Hematopoietic multipotent progenitor cell treated with erythropoietin and hydrocortisone succinate and interleukin-3 and kit ligand, for 17 days (in vitro differentiated cells): ENCODE measurements at places on chromosomes 12 and 14.

- DNase-seq, result peak; percentile 68
Measured at GRCh38 chr14:106564058-106564643, 1037.8 kb downstream of the TMEM121 start.

DNA sequence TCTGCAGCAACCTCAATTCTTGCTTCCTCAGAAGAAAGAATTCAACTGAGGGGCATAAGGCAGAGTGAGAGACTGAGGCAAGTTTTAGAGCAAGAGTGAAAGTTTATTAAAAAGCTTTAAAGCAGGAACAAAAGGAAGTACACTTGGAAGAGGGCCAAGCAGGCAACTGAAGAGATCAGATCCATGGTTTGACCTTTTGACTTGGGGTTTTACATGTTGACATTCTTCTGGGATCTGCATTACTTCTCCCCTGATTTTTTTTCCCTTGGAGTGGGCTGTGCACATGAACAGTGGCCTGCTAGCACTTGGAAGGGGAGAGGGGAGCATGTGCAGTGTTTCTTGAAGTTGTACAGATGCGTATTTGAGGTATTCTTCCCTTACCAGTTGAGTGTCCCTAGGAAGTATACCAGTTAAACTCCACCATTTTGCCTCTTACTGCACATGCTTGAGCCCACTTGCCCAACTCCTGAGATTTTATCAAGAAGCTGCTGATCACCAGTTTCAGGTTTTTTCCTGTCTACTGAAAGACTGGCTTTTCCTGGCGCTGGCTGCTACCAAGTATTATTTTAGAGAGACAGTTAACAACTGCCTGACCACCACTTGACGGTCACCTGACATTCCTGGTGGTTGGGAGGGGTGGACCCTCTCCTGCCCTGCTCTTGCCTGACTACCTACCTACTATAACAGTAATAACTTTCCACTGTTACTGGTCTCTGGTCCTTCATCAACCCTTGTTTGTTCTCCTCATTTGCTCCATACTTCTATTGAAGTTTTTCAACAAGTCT, 26.0 kb upstream of the TMTC2 start:
- no peak for DNase-seq

DNA sequence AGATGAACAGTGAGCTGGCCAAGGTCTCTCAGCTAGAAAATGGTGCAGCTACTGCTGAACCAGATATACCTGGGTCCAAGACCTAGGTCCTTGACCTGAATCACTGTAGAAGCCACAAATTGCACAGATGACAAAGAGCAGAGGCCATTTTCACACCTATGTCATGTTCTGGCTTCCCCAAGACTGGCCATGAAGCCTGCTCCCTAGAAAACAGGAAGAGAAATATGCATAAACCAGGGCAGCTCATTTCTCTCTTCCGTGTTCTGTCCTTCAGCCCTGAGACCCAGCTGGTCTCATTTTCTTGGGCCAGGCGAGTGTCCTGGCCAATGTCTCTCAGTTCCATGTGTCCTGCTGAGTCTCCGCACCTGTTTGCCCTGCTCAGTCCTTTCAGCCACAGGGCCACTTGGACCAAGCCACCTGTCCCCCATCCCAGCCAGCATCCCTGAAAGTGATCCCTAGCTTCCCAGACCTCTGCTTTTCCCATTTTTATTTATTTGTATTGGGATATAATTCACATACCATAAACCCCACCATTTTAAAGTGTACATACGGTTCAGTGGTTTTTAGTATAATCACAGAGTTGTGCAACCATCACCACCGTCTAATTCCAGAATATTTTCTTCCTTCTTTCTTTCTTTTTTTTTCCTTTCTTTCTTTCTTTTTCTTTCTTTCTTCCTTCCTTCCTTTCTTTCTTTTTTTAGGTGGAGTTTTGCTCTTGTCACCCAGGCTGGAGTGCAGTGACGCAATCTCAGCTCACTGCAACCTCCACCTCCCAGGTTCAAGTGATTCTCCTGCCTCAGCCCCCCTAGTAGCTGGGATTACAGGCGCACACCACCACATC, 27.0 kb downstream of the P2RX7 start:
- DNase-seq, result no peak

GRCh38 chr14:57512220-57512619, 18.6 kb upstream of the CCDC198 start:
- DNase-seq, result no peak

DNA sequence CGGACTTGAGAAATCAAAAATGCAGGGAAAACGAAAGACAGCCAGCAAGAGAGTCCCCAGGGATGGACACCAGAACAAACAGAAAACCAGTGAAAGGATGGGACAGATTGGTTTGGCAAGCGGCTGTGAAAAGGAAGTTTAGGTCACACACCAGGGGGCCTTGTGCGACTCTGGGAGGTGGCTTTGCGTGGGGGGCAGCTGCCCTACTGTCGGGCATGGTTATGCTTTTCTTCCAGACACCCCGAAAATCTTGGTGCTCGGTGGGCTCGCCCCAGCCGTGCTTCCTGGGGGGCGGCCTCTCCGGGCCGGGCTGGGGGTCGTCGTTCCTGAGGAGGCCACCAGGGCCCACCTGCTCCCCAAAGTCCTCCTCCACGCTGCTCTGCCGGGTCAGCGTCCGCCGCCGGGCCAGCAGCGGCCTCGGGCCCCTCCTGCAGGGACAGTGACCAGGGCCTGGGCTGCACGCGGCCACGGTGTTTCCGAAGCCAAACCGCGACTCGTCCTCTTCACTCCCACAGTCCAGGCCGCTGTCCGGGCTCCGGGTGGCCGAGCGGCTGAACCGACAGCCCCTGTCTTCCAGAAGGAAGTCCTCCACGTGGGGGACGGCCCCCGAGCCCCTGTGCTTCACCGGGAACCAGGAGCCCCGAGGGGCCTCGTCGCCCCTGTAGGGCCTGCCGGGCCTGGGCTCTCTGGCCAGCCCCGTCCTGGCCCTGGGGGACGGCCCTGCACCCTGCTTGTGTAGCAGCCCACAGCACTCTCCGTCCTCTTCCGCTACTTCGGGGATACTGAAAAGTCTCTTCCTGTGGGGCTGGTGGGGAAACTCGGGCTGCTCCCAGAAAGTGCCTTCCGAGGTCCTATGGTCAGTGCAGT, 86.5 kb downstream of the PIWIL1 start:
- no peak for DNase-seq

DNA sequence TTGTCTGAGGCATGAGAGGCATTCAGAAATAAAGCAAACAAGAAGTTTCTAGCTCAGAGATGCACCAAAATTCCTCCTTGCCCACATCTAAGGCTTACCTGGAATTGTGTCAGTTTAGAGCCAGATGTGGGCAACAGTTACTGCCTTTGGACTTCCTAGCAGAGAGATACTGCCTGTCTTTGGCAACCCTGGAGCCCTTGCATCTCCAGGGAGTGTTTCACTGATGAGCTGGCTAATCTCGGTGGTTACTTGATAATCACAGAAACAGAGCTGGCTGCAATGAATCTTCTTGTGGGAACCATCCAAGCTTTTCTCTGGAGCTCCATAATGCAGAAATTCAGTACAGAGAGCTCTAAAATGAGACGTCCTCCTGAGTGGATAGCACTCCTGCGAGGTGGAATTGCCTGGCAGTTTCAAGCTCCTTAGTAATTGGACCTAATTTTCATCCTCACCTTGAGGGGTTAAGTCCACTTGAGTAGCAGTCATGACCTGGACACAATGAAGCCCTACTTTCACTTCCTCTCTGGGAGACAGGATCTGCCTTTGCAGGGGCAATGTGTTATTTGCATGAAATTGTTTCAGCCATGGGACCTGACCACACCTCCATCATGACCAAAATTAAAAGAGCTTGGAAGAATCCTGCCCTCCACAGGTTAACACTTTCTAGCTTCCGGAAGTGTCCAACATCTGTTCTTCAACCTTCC, 108.8 kb upstream of the ARHGAP5 start:
- DNase-seq, result no peak

GRCh38 chr12:111442301-111443045, 36.8 kb downstream of the SH2B3 start:
- DNase-seq, result no peak

DNA sequence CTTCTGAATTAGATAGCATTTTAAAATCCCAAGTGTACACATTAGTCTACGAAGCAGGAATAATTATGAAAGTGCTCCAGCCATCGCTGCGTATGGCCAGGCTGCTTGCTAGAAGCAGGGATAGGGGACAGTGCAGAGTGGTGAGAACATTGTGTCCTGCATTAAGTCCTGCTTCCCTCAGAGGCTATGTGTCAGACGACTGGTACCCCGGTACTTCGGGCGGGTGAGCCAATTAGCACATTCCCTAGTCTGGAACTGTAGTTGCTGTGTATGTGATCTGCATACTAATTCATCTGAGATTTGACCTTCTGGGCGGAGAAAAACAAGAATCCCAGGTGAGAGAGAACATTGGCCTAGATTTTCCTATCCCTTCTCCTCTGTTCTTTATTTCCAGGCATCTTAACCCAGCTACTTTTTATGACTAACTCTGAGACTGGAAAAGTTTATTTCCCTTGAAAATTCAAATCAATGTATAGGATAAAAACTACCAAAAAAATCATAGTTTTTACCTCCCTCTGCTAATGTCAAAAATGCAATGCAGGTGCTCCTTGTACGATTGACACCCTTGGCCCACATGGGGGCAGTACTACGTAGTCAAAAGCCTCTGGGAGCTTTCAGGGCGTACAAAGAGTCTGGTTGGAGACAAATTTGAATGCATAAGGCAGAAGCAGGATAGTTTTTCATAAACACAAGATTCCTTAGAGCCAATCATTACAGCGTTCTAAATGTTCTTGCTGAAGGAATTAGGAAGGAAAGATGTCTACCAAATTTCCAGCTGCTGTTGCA, 764.3 kb downstream of the NOVA1 start:
- DNase-seq, result no peak

- DNase-seq, result no peak
Measured at GRCh38 chr14:86129426-86129825, 599.5 kb downstream of the FLRT2 start.

GRCh38 chr14:105358943-105359342, 39.4 kb upstream of the TEX22 start:
- no peak for DNase-seq

DNA sequence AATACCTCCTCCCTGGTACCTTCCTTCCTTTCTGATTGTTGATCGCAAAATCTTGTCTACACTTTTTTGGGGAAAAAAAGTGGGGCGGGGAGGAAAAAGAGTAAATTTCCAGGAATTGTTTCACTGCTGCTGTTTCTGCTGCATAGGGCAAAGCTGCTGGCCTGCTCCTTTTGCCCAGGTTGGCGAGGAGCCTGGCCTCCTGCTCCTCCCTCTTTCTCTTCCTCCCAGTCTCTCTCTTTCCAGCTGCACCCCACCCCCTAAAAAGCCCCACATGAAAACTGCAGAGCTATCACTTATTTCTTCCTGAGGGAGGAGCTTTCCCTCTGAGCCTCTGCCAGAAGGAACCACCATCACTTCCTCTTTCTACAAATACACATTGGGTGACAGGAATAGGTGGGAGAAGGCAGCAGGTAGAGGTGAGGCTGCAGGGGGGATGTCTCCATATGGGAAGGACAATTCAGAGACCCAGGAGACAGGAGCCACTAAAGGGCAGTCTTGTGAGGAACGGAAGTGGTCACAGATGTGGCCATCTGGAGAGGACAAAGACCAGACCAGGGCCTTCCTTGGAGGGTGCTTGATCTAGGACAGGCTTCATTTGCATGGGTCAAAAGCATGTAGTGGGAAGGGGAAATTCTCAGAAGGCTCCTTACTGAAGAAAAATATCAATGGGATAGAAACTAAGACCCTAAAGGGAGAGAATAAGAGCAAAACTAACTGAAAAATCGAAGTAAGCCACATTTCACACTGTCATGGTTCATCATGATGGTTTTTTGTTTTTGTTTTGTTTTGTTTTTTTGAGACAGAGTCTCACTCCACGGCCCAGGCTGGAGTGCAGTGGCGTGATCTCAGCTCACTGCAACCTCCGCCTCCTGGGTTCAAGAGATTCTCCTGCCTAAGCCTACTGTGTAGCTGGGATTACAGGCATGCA, 14.8 kb downstream of the ZBTB39 start:
- no peak for DNase-seq

DNA sequence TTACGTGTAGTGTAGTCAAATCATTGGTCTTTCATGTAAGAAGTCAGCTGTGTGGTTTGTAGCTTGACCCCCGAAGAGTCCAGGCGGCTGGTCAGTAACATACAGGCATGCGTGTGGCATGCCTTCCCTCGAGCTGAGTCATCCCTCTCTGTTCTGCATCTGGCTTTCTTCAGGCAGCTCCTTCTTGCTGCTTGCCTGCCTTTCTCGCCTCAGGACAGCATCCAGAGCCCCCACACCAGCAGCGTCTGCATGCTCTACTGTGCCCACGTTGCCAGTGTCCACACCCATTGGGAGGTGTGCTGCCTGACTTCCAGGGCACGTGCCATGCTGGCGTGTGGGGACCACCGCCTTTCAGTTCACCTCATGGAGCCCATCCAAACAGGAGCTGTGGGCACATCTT, 96.8 kb downstream of the EP400 start:
- DNase-seq, result no peak

DNA sequence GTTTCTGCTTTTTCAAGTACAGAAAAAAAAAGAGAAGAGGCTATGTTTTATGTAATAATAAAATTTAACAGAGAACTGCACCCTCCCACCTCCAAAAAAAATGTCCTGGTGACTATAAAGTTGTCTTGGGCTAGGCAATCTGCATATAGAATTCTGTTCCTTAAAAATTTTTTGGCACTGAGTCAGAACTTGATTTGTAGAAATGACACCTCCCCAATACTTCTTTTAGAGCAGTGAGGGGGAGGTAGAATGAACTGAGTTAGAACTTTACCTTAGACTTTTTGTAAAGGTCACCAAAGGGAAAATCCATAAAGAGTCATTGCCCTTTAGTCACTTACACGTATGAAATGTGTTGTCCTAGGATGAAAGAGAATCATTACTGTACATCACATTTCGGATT, 80.0 kb downstream of the BTG1 start:
- no peak for DNase-seq

DNA sequence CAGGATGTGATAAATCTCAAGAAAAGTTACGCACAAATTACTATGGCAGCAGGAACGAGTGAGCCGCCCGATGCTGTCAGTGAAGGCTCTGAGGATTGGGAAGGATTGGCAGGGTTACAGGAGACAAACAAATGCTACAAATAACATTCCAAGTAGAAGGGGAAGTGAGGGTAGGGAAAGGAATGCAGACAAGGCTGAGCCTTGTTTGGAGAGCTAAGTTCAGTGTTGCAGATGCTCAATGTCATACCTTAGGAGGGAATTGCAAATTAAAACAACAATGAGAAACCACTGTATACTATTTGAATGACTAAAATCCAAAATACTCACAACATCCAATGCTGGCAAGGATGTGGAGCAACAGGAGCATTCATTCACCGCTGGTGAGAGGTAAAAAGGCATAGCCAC, 1.3 kb downstream of the CLEC9A start:
- no peak for DNase-seq

- no peak for DNase-seq
Measured at GRCh38 chr14:105091517-105092170, 26.4 kb upstream of the GPR132 start.
